Adrenal gland (tissue), 19 donors: ENCODE measurements at places on chromosomes 1 and 21. TPM values are rescaled to one million over a fixed set of nuclear protein-coding genes. Genes with fewer than 3 reads are reported as not detected.

- H3K27ac ChIP-seq = no peak overlapping the region
- no peak overlapping the region for H3K4me3 ChIP-seq
- H3K4me1 ChIP-seq = no peaks in the 10 kb centered on the region
- peak; percentile 15 for DNase-seq
- H3K27me3 ChIP-seq = peaks cover 24% of the 10 kb centered on the region
- H3K36me3 ChIP-seq = no peaks in the 10 kb centered on the region
Observed at GRCh38 chr1:166947398-166948043, 27.8 kb downstream of the ILDR2 start.

- no peaks in the 10 kb centered on the region for H3K36me3 ChIP-seq
- H3K4me1 ChIP-seq = no peaks in the 10 kb centered on the region
- no peak overlapping the region for H3K4me3 ChIP-seq
Observed at GRCh38 chr1:13733711-13734110, 33.7 kb downstream of the PRDM2 start.

GRCh38 chr1:63847308-63847910 lies 73.6 kb downstream of the ROR1 start:
- no peak overlapping the region for H3K27ac ChIP-seq
- no peak for DNase-seq
- H3K36me3 ChIP-seq = no peaks in the 10 kb centered on the region
- H3K4me1 ChIP-seq = no peaks in the 10 kb centered on the region
- no peaks in the 10 kb centered on the region for H3K27me3 ChIP-seq

DNA sequence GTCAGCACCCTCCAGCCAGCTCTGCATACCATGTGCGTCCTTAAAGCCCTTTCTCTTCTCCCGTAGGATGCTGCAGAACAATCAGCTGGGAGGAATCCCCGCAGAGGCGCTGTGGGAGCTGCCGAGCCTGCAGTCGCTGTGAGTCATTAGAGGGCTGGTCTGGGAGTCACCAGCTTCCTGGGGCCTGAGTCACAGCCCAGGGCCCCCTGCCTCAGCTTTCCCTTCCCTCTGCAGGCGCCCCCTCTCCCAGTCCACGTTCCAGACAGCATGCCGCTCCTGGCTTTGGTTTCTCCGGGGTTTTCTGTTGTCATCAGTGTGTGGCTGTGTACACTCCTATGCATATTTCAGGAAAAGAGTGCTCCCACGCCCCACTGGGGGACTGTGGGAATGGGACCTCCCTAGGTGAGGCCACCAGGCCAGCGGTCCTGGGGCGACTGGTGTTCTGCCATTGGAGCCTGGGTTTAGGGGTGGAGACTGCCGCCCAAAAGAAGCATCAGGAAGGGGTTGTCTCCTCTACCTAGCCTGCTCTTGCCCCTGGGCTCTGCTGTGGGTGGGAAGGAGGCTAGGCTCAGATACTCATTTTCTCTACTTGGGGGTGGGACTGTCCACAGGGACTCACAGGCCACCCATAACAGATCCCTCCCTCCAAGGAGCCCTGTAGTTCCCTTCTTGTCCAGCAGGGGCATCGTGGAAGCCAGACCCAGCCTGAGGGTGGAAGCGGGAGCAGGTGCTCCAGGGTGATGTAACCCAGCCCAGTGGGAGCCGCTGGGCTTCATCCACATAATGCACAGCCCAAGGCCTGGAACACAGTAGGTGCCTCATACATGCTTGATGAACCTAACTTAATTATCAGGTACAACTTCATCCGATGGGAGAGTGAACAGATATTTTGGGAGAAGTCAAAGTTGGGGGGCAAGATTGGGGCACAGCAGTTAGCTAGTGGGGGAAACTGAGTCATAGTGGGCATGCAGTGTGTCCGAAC lies 42.5 kb downstream of the LGR6 start:
- no peaks in the 10 kb centered on the region for H3K36me3 ChIP-seq
- DNase-seq = peak; percentile 82
- no peaks in the 10 kb centered on the region for H3K4me1 ChIP-seq

- H3K27me3 ChIP-seq = no peaks in the 10 kb centered on the region
- no peak for DNase-seq
- no peaks in the 10 kb centered on the region for H3K4me1 ChIP-seq
- no peak overlapping the region for H3K27ac ChIP-seq
- H3K36me3 ChIP-seq = no peaks in the 10 kb centered on the region
Observed at GRCh38 chr1:172909606-172910326, 141.0 kb downstream of the TNFSF18 start.

The MSH4 gene
- total RNA-seq = 0.14 TPM

GRCh38 chr1:155940482-155940992 lies 901 bp upstream of the RXFP4 start:
- peaks cover 19% of the 10 kb centered on the region for H3K4me1 ChIP-seq
- no peaks in the 10 kb centered on the region for H3K27me3 ChIP-seq
- DNase-seq = peak; percentile 80
- H3K4me3 ChIP-seq = no peak overlapping the region
- no peak overlapping the region for H3K27ac ChIP-seq
- H3K36me3 ChIP-seq = no peaks in the 10 kb centered on the region

- no peak overlapping the region for H3K4me3 ChIP-seq
- H3K4me1 ChIP-seq = no peaks in the 10 kb centered on the region
- DNase-seq = no peak
- H3K36me3 ChIP-seq = no peaks in the 10 kb centered on the region
- H3K27ac ChIP-seq = no peak overlapping the region
Observed at GRCh38 chr1:44829506-44830384, 13.3 kb downstream of the PTCH2 start.
